ENCODE measurements at places on chromosomes 2 and 18.

DNA sequence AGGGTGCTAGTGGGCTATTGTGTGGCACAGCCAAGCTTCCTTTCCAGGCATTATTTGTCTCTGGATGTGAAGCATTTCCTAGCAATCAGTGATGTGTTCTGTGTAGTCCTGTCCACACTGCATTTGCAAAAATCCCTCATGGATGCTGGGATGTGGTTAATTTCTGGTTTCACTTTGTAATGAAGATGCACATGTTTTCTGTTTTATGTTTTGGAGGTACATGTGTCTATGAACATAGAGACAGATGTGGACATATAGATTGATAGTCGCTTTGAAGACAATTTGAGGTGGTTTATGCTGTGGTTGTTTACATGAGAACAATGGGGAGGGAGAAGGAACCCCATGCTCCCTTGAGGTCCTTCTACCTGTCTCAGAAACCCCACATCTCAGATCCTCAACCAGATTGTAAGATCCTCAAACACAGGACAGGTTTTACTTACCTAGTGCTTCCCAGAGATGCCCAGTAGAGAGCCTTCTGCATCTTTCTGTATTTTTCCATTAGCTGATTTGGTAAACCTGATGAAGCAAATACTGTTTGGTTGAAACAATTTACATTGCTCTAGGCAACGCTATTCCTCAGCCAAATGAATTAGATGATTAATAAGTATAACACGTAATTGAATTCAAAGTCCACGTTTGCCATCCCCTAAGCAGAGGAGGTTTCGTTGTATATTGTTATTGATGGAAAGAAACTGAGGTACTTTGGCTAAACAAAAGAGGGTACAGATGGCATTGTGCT lies 204.4 kb downstream of the SPP2 start:
- DNase-seq = no peak

DNA sequence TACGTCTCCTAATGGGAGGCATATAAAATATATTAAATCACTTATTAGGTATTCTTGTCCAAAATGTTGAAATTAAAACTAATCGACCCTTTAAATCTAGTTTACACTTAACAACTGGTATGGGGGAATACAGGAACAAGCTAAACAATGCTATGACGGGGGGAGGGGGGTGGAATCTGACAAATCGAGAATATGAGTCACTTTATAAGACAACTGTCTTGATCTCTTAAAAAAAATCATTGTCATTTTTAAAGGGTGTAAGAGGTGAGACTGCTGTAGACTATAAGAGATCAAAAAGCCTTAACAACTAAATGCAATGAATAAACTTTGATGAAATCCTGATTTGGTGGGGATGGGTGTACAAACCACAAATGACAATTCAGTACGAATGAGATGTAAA lies 6.0 kb downstream of the MAP3K2 start:
- no peak for DNase-seq

DNA sequence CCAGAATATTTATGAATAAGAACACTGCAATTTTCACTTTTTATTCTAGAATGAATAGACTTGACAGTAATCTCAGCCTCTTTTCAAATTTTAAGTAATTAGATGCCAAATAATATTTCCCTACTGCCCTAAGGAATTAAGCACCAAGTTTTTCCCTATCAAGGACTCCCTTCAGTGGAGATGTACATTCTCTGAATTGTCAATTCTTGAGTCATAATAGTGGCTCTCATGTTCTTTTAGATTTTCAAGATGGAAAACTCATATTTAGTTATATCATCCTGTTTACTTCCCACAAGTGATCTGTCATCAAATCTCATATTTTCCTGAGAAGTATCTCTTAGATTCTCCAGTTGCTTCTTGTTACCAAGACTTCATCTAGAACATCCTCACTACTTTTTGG lies 1248.9 kb upstream of the CHAC2 start:
- no peak for DNase-seq

- no peak for DNase-seq
Measured at GRCh38 chr2:240502430-240503121, 55.2 kb downstream of the ANKMY1 start.

- DNase-seq = no peak
Measured at GRCh38 chr2:16487686-16488085, 177.9 kb downstream of the CYRIA start.

GRCh38 chr2:86249176-86249575 lies 49.9 kb downstream of the MRPL35 start:
- no peak for DNase-seq

- peak; percentile 69 for DNase-seq
Measured at GRCh38 chr2:19140463-19141208, 217.8 kb downstream of the OSR1 start.

DNA sequence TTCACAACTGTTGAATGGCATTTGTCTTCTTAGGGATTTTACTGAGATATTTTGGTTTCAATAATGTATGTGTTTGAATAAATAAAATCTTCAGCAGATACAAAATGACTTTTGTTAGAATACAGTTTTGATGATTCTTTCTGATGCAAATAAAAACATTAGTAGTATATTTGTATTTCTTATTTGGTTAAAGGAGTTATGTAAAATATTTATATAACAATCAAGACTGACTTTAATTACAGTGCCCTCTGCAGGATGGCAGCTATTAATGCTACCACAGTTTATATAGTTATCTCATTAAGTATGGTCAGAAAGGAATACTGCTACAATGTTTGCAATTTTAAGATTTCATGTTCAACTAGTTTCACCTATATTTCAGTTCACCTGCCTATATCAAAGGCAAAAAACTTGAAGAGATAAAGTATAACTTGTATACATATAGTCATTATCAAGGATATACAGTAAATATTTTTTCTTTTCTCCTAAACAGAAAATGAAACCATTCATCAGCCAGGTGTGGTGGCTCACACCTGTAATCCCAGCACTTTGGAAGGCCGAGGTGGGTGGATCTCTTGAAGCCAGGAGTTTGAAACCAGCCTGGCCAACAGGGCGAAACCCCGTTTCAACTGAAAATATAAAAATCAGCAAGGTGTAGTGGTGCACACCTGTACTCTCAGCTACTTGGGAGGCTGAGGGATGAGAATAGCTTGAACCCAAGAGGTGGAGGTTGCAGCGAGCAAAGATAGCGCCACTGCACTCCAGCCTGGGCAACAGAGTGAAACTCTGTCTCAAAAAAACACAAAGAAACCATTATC lies 19.8 kb downstream of the ARL5A start:
- no peak for DNase-seq

GRCh38 chr2:197993363-197993762 lies 189.0 kb downstream of the PLCL1 start:
- no peak for DNase-seq

DNA sequence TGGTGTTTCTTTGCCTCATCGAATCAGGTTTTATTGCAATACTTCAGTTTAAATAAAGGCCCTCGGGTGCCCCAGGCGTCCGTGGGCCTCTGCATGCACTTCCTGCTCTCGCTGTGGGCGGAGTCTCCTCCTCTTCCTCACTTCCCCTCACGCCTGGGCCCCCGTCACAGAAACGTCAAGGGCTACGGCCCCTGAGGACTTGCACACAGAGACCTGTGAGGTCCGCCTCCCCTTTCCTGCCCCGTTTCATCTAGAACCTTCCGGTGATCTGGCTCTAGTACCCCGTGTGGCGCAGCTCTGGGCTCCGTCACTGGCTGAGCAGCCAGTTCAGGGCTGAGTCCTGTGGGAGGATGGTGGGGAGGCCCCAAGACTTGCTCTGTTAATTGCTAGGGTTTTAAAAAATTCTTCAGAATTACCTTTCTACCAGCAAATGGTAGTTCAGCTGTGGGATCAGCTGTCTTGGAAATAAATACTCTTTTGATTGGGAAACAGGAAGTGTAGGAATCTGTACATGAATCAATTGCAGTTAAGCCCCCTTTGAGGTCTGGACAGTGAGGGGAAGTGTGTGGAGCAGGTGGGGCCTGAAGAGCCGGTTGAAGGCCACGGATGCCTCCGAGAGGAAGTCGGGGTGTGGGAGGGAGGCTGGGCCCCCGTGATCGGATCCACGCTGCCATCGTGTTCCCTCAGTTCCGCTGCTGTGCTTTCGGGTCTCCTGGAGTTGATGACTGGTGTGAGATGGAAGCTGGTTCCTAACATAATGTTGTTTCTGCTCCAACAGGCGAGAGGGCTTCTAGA lies 10.2 kb downstream of the NFATC1 start:
- no peak for DNase-seq

DNA sequence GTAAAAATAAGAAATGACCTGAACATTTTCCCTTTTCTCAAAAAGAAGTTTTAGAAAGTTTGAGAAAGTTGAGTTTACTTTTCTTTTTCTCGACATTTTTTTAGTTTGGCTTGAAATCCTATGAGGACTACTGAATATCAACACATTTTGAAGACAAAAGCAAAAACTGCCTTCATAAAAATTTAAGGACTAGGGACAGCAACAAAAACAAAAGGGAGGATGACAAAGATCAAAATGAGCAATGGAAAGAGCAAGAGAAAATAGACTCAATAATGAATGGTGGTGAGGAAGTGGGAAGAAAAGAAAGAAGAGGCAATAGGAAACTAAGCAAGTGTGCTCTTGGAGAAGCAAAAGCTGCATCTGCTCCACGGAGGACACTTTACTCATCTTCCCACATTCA lies 82.5 kb downstream of the ABCA12 start:
- DNase-seq = no peak

DNA sequence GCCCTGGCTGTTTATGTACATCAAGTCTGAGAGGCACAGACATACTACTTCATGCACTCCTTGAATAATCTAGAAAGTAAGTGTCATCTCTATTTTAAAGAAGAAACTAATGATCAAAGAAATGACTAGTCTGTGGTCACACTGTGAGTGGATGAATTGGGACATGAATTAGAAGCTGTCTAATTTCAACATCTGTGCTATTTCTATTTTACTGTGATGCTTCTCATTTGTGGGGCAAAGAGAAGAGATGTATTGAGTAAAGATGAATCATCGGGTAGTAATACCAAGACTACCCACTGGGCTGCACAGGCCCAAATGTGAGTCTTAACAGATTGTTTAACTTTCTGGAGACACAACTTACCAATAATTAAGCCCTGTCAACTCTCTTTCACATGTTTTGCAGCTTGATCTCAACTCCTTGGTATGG lies 42.4 kb upstream of the MTIF2 start:
- DNase-seq = peak; percentile 6

DNA sequence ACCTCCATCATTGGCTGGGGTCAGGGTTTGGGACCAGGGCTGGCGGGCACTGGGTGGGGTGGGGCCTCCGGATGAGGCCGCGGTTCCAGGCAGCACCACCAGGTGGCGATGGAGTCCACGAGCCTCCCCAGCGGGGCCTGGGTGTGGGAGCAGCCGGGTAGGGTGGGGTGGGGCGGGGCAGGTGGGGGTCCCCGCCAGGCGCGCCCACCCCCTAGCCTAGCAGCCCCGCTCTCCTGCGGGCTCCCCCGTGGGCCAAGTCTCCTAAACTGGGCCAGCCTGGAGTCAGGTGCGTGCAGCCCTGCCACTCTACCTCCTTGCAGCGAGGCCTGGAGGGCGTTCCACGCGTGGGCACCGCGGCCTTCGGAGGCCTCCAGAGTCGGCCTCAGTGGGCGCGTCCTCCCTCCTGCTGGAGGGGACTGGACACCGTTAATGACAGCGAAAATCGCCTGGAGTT lies 187.5 kb downstream of the TWIST2 start:
- peak; percentile 80 for DNase-seq

- no peak for DNase-seq
Measured at GRCh38 chr18:44807766-44808165, 127.1 kb downstream of the SETBP1 start.

GRCh38 chr18:74217476-74218143 lies 69.3 kb downstream of the TIMM21 start:
- no peak for DNase-seq

GRCh38 chr18:35369126-35369525 lies 8.0 kb downstream of the ZNF396 start:
- no peak for DNase-seq

Data from HTR-8/SVneo (cell line).